Ovary (tissue), 10 donors: ENCODE measurements at places on chromosomes 4 and X. TPM values are rescaled to one million over a fixed set of nuclear protein-coding genes. Genes with fewer than 3 reads are reported as not detected.

- peak; percentile 59 for DNase-seq
Observed at GRCh38 chrX:107742700-107743191, 32.8 kb downstream of the TSC22D3 start.

- DNase-seq, result no peak
Observed at GRCh38 chr4:14592950-14593349, 409.3 kb upstream of the CPEB2 start.

GRCh38 chrX:149462849-149463248 is 42.3 kb downstream of the IDS start:
- no peak for DNase-seq

GRCh38 chr4:41079881-41080560 is 134.3 kb downstream of the APBB2 start:
- no peak for DNase-seq

DNA sequence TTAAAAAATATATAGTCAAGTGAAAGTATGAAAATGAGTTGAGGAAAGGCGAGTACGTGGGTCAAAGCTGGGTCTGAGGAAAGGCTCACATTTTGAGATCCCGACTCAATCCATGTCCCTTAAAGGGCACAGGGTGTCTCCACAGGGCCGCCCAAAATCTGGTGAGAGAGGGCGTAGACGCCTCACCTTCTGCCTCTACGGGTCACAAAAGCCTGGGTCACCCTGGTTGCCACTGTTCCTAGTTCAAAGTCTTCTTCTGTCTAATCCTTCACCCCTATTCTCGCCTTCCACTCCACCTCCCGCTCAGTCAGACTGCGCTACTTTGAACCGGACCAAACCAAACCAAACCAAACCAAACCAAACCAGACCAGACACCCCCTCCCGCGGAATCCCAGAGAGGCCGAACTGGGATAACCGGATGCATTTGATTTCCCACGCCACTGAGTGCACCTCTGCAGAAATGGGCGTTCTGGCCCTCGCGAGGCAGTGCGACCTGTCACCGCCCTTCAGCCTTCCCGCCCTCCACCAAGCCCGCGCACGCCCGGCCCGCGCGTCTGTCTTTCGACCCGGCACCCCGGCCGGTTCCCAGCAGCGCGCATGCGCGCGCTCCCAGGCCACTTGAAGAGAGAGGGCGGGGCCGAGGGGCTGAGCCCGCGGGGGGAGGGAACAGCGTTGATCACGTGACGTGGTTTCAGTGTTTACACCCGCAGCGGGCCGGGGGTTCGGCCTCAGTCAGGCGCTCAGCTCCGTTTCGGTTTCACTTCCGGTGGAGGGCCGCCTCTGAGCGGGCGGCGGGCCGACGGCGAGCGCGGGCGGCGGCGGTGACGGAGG is at the start of gene FMR1:
FMR1 (plus strand) TSS at position 728 of the 831 bp plus-strand sequence. CDS start 261 bp downstream, outside the sequence.
- DNase-seq, result peak; percentile 95

- DNase-seq, result no peak
Observed at GRCh38 chr4:181982437-181982836, 260.8 kb upstream of the TENM3 start.

DNA sequence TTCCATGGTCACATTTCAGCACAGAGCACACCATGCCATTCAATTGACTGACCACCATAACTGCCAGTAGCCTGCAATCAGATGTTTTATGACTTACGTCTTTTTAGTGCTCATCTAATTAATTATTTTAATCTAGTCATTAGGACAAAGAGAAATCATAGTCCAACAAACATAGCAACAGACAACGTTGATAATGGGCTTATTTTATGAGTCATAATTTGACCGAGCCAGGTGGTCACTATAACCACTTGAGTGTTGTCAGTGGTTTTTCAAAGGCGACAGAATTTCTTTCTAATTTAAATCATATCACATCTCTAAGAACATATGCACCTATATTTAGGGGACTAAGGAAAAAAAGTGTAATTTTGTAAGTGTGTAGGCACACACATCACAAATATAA is 1.9 kb downstream of the SEC24D start:
- no peak for DNase-seq

GRCh38 chr4:105808030-105808749 is 87.1 kb upstream of the NPNT start:
- no peak for DNase-seq

DNA sequence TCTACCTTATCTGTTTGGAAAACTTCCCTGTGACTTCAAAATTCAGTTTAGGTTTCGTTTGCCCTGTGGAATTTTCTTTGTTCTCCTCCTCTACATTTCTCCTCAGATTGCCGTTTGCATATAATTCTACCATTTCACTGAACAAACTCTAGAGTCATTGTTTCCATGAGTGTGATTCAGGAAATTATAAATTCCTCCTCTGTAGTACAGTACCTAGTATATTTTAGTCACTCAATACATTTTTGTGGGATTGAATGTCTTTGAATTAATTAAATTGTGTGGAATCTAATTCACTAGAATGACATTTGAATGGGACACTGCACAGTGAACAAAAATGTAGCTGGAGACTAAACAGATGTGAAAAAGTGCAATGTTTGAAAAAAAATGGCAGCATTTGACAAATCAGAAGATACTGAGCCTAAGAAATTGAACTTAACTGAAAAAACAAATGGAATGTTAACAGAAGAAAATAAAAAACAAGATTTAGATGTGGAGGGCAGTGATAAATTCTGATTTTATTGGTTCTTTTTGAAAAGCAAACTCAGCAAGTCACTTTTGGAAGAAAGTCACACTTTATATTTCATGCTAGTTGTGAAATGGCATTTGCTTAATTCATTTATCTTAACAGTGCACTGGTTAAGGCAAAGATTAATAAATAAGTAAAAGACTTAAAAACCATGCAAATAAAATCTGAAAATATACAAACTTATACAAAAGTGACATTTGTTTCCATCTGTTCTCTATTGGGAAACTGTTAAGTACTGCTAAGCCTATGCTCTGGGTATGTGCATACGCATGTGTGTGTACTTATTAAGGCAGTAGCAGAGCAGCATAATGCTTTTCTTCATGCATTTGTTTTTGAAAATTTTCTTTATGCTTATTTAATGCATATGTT is 512.3 kb downstream of the FAT4 start:
- no peak for DNase-seq

- no peak for DNase-seq
Observed at GRCh38 chr4:183533698-183534097, 28.8 kb downstream of the ING2 start.

GRCh38 chrX:154738011-154738738 is 12.7 kb downstream of the GAB3 start:
- peak; percentile 51 for DNase-seq

DNA sequence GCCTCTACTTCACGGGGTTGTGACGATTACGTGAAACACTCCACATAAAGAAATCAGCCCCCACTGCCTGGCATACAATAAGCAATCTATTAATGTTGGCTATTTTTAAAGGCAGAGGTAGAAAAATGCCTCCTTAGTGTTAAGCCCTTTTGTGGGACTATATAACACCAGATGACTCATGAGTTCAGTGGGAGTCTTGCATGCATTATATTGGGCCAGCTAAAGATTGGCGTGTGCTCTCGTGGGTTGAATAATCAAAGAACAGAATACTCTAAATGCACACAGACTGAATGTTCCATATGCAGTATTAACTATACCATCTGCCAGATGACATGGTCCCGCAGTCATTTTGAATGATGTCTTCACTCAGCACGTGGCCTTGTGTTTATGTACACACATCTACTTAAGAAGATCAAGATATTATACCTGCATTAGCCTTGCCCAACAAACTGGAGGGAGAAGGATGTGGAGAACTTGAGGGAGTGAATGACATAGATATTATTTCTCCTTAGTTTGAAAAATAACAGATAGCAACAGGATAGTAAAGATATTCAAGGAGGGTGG is 85.0 kb upstream of the MYOZ2 start:
- no peak for DNase-seq

GRCh38 chr4:182206916-182207315 is 36.3 kb upstream of the TENM3 start:
- DNase-seq, result no peak

- DNase-seq, result peak; percentile 25
Observed at GRCh38 chr4:8297691-8298485, 28.3 kb downstream of the HTRA3 start.

DNA sequence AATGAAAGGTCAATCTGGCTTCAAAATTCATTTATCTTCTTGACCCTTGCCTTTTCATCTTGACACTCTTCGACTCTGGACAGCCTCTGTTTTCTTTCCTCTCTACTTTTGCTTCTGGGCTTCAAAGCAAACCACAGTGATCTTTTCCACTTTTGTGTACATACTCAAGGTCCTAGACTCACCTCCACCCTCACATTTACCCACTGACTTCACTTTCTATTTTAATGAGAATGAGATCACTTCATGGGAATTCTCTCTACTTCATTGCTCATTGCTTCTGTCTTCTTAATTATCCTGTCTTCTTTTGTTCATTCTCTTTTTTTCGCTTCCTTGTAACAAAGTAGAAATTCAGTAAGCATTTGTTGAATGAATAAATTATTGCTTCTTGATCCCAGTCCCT is 330.1 kb upstream of the HAND2 start:
- DNase-seq, result no peak

GRCh38 chr4:103786014-103786413 is 66.2 kb upstream of the TACR3 start:
- DNase-seq, result no peak

Gene HTN3
- total RNA-seq, result not detected

Gene SNCA
- total RNA-seq, result 31.4 TPM
